Bladder microvascular endothelial cell (primary cell): ENCODE measurements at places on chromosomes 11 and 22. TPM values are rescaled to one million over a fixed set of nuclear protein-coding genes. Genes with fewer than 3 reads are reported as not detected.

FDX1 gene
- 6.1 and 6.8 TPM in 2 replicates for total RNA-seq

CHKB gene
- total RNA-seq: 27.8 and 32.9 TPM in 2 replicates

CNIH2 gene
- total RNA-seq: not detected in 2 replicates

TSKU gene
- total RNA-seq: 3.9 and 5.9 TPM in 2 replicates

GNB1L gene
- total RNA-seq: 8.5 and 8.7 TPM in 2 replicates

HOATZ gene
- total RNA-seq: not detected in 2 replicates
